ENCODE measurements at places on chromosomes 5 and 9. TPM values are rescaled to one million over a fixed set of nuclear protein-coding genes. Genes with fewer than 3 reads are reported as not detected.

GRCh38 chr9:110812886-110813285 is 144.3 kb downstream of the MUSK start:
- DNase-seq, result no peak

DNA sequence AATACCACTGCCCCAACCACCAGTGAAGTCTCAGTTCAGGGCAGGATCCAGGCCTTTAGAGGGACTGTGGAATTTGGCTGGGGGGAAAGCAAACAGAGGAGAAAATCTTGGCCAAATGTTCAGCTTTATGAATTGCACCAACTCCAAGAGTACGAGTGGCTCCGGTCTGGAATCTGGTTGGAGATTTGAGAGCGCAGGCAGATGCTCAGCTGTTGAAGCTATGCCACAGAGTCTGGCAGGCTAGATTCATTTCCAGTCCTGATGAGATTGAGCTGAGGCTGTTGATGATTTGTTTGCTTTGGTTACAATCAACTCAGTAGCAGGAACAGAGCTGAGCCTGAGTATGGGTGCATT is 9.1 kb upstream of the HSPB3 start:
- DNase-seq, result no peak

GRCh38 chr5:56677690-56678305 is 137.6 kb upstream of the MAP3K1 start:
- DNase-seq, result no peak

- no peak for DNase-seq
Observed at GRCh38 chr5:149420545-149421371, 41.7 kb upstream of the IL17B start.

- DNase-seq, result no peak
Observed at GRCh38 chr5:76514292-76514691, 108.9 kb downstream of the F2RL2 start.

GRCh38 chr9:119526698-119527097 is 157.5 kb upstream of the BRINP1 start:
- DNase-seq, result no peak

GRCh38 chr9:93237540-93237939 is 53.6 kb downstream of the WNK2 start:
- no peak for DNase-seq

GRCh38 chr9:113381909-113382411 is 5.2 kb upstream of the HDHD3 start:
- no peak for DNase-seq

DNA sequence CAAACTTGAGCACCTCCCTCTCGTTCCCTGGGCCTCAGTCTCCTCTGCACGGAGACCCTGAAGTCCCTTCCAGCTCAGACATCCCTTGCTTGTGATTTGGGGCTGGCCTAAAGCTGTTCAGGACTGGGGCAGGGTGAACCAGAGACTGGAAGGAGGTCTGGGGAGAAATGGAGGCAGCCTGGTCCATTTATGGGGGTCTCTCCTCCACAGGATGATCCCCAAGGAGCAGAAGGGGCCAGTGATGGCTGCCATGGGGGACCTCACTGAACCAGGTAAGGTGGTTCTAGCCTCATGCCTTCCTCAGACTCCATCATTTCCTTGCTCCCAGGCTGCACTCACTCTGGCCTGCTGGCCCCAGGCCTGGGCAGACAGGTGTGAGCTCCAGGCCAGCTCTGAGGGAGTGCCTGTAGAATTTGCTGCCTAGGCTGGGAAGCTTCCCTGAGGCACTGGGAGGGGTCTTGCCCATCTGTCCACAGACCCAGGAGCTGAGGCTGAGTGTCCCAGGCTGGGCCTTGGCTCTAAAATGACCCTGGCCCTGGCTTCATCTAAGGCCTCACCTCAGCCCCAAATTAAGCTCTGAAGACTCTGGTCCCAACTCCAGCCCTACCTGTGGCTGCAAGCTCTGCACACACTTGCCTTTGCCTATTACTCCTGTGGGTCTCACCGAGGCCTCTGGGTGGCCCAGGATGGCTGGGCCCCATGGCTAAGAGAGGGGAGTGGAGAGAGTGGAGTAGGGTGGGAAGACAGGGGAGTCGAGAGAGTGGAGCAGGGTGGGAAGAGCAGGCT is 1.9 kb downstream of the MYOZ3 start:
- DNase-seq, result no peak

- DNase-seq, result no peak
Observed at GRCh38 chr9:2157277-2158110, 142.3 kb downstream of the SMARCA2 start.

- no peak for DNase-seq
Observed at GRCh38 chr5:56900395-56900794, 9.0 kb upstream of the SETD9 start.

GRCh38 chr5:122412966-122413365 is 100.9 kb downstream of the SNCAIP start:
- no peak for DNase-seq

DNA sequence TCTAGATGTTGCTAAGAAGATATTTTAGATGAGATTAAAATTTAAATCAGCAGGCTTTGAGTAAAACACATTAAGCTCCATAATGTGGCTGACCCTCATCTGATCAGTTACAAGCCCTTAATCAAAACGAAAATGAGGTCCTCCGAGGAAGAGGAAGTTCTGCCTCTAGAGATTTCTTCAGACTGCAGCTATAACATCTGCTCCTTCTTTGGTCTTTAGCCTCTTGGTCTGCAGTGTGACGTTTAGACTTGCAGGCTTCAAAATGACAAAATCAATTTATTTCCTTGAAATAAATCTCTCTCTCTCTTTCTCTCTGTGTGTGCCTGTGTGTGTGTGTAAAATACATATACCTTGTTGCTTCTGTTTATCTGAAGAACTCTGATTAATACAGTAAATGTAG is 1429.8 kb upstream of the CDH9 start:
- no peak for DNase-seq

DNA sequence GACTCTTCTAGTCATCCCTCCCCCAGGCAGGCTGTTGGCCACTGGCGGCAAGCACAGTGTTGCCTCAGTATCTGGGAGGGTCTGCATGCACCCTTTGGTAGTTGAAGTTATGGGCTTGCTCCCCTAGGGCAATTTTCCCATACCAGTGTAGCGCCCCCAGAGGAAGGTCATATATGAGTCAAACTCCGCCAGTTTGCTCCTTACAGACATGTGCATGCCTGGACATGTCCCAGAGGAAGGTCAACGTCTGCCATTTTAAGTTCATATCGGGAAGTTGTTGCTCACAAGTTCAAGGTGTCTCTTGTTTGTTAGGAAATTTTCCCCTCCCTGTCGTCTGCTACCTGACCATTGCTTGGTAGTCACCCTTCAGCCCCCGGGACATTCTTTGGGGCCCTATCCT is 51.3 kb upstream of the MROH2B start:
- no peak for DNase-seq

- no peak for DNase-seq
Observed at GRCh38 chr9:88197016-88197415, 58.7 kb upstream of the SPATA31C2 start.

- DNase-seq, result no peak
Observed at GRCh38 chr9:2494562-2494961, 127.0 kb upstream of the VLDLR start.

The SPATA31C1 gene
- not detected for polyA plus RNA-seq

The NIPSNAP3A gene
- polyA plus RNA-seq, result 43.1 TPM

The TAF11L10 gene
- polyA plus RNA-seq, result not detected

The PCDHB9 gene
- 0.08 TPM for polyA plus RNA-seq

The C9 gene
- not detected for polyA plus RNA-seq

The TENT4A gene
- 2.1 TPM for polyA plus RNA-seq

The SPINK13 gene
- polyA plus RNA-seq, result not detected

Measured in GM12878 (cell line).